ENCODE measurements at places on chromosomes 3 and 15. TPM values are rescaled to one million over a fixed set of nuclear protein-coding genes. Genes with fewer than 3 reads are reported as not detected.
A peak's percentile ranks its signal among the peaks of the same experiment; 100 is the strongest.

DNA sequence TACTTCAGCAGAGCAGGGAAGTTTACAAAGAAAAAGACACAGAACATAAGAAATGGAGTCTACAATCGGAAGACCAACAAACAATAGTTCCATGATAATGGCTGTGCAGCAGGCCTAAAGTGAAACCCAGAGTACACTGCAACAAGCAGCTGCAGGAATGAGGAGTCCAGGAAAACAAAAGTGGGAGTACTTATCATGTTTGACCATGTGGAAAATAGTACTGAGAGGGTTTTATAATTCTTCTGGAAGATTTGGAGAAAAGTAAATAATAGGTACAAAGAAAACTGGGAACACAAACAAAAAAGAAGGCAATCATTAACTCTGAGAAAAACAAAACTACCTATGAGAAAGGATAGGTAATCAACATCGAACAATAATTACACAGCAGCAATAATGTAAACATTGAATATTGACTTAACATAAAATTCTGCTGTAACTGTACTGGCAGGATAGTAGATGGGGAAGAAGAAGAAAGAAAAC is 87.5 kb downstream of the NEK10 start:
- DNase-seq, result no peak

DNA sequence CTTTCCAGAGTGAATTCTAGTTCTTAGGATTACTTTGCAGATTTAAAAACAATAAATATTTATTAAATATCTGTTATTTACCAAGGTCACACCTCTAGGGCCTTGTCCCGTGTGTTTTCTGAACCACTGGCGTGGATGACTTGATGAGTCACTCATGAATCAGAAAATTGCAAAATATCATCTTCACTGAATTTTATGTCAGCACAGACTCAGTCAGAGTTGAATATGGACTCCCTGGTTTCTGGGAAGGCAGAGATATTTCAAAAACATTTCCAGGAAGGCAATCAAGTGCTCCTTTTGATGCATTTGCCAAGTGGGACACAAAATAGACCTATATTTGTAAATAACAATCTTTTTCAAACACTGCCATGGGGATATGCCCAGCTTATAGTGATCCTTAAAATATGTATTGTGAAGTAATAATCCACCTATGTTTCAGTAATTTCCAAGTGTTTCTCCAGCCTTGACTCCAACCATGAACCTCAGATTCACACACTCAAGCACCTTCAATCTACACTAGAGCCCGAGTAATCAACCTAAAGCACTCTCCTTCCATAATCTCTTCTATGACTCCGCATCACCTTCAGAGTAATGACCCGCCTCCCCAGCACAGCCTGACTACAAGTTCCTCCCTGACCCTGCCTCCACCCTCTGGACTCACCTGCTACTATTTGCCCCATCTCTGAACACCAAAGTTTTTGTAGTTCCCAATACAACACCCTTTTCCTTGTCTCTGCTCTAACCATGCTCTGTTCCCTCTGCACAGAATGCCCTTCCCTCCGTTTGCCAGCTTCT is 24.3 kb downstream of the DPH3 start:
- DNase-seq, result no peak

GRCh38 chr3:165446555-165446954 is 250.4 kb upstream of the SLITRK3 start:
- DNase-seq, result no peak

- DNase-seq, result no peak
Measured at GRCh38 chr3:105033081-105033480, 333.6 kb upstream of the ALCAM start.

GRCh38 chr3:100042166-100042981 is 71.9 kb downstream of the FILIP1L start:
- no peak for DNase-seq

GRCh38 chr3:146065573-146066006 is 95.4 kb downstream of the PLOD2 start:
- DNase-seq, result peak; percentile 48

Gene CP
- 12.5 TPM for total RNA-seq

GRCh38 chr3:41662288-41662687 is 299.6 kb downstream of the ULK4 start:
- DNase-seq, result no peak

- DNase-seq, result no peak
Measured at GRCh38 chr15:59596640-59597039, 14.9 kb upstream of the GCNT3 start.

DNA sequence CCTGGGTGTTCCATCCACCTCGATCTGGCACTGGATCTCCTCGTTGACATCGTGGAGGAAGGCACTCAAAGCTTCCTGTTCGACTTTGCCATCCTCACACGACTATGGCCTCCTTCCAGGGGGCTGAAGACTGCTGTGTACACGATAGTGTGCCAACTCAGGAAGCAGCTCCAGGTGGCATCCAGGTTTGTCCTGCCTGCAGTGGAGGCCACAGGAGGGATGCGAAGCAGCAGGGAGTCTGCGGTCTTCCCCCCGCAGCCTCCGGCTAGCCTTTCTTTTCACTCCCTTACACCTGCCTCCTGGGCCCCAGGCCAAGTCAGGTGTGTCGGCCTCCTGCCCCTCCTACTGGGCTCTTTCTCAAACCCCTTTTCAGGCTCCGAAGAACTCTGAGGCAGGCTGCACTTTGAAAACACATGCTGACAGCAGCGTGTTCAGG is 32.2 kb downstream of the SYNM start:
- no peak for DNase-seq

Gene GMPS
- total RNA-seq, result 49.4 TPM

DNA sequence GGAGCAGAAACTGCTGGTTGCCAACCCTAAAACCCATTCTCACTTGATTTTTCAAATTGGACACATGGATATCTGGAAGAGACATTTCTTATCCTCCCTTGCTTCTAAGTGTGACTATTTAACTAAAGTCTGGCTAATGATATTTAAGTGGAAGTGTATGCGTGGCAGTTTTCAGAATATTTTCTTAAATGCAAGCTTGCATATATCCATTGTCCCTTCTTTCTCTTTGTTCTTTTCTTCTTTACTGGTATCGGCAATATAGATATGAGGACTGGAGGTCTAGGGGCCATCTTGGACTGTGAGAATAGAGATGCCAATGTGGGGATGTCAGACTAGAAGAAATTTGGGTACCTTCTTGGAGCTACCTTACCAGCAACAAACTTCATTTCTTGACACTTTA is 364.3 kb upstream of the DPH6 start:
- DNase-seq, result no peak

Gene AGBL1
- total RNA-seq, result not detected

GRCh38 chr15:89174476-89174875 is 46.9 kb downstream of the RLBP1 start:
- no peak for DNase-seq

DNA sequence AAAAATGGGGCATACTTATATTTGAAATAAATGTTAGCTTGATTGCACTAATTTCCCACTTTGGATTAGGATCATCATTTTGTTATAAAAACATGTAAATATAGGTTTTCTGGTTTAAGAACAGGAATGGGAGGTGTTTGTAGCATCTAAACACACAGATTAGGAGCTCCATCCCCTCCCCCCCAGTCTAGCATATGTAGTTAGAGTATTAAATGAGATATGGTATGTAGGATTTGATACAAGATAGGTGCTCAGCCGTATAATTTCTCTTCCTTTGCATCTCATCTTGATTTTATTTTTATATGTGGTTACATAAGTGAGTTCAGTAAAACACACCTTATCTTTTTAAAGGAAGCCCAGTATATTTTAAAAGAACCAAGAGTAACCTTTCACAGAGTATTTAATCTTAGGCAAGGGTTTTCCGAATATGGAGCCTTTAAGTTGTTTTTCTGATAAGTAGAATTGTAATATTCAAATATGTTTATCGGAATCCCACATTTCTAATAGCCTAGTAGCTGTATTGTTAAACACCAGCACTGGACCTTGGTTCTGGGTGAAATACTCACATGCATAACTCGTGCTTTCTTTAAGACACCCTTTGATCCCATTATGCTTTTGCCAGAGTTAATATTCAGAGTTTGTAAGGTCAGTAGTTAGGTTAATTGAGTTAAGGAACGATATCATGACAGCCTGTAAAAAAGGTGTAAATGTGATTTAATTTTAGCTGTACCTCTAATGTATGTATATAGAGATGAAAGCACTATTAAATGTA is 2.3 kb downstream of the SLC25A36 start:
- DNase-seq, result no peak

Gene AMOTL2
- total RNA-seq, result 76.2 TPM

Gene CHST14
- total RNA-seq, result 18.0 TPM

Gene MTMR10
- total RNA-seq, result 38.9 TPM

Gene CAMKV
- not detected for total RNA-seq

Gene ZNF774
- total RNA-seq, result 8.9 TPM

DNA sequence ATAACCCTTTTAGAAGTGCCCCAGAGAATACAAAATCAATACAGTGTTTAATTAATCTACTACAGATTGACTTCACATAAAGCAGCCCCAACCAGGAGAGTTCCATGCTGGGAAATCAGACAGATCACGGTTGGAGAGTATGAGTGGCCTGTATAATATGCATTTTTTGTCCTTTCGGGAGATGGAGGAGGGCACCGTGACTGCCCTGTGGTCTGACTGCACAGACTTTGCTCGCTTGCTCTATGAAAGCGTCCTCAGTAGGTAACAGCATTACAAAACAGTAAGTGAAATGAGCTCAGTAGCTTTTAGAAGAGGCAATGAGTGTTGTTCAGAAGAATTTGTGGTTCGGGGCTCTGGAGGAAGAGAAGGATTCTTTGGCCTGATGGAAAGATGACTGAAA is 34.2 kb upstream of the SKIL start:
- DNase-seq, result no peak

DNA sequence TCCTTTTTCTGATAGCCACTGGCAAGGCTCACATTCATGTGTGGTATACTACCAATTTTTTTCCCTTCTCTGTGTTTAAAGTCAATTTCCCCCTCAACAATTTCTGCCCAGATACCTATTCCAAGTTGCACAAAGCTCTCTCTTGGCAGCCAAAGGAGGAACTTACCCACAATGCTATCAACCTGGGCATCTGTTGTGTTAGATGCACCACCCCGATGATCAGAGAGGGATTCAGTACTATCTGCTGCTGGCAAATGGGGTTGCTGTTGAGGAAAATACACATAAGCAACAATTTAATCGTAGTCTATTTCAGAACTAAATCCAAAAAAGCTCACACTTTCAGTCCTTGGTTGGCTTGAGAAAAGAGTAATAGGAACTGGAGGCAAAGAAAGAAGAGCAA is 46.1 kb downstream of the AAGAB start:
- no peak for DNase-seq

DNA sequence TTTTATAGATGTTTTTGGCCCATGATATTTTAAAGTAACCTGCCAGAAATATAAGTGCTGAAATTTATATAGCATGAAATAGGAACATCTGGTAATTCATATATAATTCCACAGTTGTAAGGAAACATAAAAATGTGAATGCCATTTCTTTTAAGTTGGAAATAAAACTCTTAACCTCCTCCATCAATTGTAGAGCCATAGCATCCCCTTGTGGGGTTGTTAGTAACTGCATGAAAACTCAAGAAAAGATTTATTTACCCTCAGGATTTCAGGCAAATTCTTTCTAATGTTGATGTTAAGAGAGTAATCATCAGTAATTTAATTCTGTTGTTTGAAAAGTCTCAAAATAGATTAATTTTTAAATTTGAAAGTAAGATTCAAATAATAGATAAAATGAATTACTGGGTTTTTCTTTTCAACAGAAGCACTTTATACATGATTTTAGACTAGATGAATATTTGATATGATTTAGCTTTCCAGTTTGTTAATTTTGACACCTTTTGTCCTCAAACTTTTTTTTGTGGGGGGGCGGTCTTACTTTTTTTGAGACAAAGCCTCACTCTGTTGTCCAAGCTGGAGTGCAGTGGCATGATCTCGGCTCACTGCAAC is 74.7 kb downstream of the RASA2 start:
- DNase-seq, result no peak

DNA sequence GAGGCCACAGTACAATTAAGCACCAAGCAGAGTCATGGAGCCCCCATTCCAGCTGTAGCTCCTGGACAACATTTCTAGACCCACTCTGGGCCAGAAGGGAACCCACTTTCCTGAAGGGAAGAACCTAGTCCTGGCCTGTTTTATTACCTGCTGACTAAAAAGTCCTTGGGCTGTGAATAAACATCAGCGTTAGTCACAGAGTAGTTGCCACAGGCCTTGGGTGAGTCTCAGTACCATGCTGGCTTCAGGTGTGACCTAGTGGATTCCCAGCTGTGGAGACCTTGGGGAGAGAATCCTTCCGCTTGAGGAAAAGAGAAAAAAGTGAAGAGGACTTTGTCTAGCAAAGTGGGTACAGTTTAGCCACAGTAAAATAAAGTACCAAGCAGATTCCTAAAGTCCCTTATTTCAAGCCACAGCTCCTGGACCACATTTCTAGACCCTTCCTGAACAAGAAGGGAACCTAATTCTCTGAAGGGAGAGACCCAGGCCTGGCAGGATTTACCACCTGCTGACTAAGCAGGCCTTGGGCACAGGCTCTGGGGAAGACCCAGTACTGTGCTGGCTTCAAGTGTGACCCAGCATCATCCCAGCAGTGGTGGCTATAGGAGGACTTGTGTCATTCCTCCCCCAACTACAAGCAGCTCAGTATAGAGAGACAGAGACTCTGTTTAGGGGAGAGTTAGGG is 118.3 kb upstream of the KCNH8 start:
- DNase-seq, result no peak

- DNase-seq, result no peak
Measured at GRCh38 chr3:150806185-150806835, 43.3 kb upstream of the SIAH2 start.

Gene ISG20
- total RNA-seq, result 14.2 TPM

GRCh38 chr3:119690043-119690656 is 12.7 kb upstream of the CFAP91 start:
- no peak for DNase-seq

- peak; percentile 71 for DNase-seq
Measured at GRCh38 chr3:64267721-64268604, 42.7 kb upstream of the PRICKLE2 start.

GRCh38 chr3:182717216-182717615 is 76.1 kb upstream of the ATP11B start:
- no peak for DNase-seq

- DNase-seq, result no peak
Measured at GRCh38 chr3:4584456-4585249, 91.5 kb downstream of the ITPR1 start.

DNA sequence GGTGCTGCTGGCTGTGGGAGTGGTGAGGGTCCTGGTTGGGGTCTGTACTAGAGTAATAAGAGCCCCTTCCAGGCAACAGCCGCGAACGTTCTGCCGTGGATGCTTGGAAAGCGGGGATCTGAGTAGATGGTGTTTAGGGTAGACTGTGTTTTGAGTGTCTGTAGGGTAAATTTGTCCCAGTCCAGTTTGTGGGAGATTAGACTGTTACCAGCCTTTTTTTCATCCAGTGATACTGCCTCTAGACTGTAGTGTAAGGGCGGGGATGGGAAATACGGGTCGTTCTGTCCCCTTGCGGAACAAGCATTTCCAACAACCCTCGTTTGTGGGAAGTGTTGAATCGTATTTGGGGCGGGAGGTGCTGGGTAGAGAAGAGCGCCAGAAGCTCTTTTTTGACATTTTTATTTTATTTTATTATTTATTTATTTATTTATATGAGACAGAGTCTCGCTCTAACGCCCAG is 424 bp downstream of the HAUS2 start:
- DNase-seq, result no peak

Gene PPP1R14D
- not detected for total RNA-seq

All from ureter (tissue), 1 donor.